ENCODE measurements at places on chromosomes 3 and 15. TPM values are rescaled to one million over a fixed set of nuclear protein-coding genes. Genes with fewer than 3 reads are reported as not detected.

- no peak for DNase-seq
Observed at GRCh38 chr3:139309880-139310279, 33.9 kb upstream of the MRPS22 start.

DNA sequence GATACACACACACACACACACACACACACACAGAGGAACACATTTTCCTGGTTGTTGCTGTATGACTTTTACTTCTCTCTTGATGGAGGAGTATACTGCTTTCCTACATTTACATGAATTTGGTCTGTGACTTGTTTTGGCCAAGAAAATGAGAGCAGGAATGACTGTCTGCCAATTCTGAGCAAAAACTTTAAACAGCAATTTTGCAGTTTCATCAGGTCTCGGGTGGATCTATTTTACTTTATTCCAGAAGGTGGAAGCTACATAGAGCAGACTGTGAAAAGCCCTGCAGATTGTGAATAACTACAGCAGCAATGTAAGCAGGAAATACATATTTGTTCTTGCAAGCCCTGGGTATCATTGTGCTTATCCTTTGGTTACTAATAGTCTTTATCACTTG, 1350.0 kb upstream of the EPHA6 start:
- DNase-seq, result no peak

The SEMA3B gene
- total RNA-seq, result 42.0 TPM

- no peak for DNase-seq
Observed at GRCh38 chr15:33059184-33059583, 135.3 kb downstream of the FMN1 start.

GRCh38 chr3:101123081-101123480, 129.9 kb upstream of the ABI3BP start:
- DNase-seq, result no peak

GRCh38 chr3:45205126-45205525, 21.0 kb downstream of the TMEM158 start:
- no peak for DNase-seq

The SATB1 gene
- total RNA-seq, result 87.9 TPM

DNA sequence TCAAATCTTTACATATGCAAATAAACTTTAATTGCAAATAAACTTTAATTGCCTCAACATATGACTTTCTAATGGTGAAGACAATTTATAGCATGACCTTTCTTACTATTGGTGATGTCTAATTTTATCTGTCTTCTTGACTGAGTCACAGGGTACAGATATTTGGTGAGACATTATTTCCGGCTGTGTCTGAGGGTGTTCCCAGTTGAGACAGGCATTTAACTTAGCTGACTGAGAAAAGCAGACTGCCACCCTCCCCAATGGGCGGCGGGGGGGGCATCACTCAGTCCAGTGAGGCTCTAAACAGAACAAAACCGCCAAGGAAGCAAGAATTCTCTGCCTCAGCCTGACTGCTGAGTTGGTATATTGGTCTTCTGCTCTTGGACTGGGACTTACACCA, 160.0 kb downstream of the TBL1XR1 start:
- DNase-seq, result no peak

The WNT7A gene
- not detected for total RNA-seq

The CCRL2 gene
- 23.3 TPM for total RNA-seq

- no peak for DNase-seq
Observed at GRCh38 chr15:82995938-82996337, 9.9 kb downstream of the RAMAC start.

Data from mucosa of descending colon (tissue), 3 donors.